Stimulated activated CD4-positive, alpha-beta T cell treated with anti-CD3 and anti-CD28 coated beads, Interleukin-1b, Interleukin-23, amount 100 ng/mL, for 4 hours (primary cell): ENCODE measurements at places on chromosomes 6 and 20.

DNA sequence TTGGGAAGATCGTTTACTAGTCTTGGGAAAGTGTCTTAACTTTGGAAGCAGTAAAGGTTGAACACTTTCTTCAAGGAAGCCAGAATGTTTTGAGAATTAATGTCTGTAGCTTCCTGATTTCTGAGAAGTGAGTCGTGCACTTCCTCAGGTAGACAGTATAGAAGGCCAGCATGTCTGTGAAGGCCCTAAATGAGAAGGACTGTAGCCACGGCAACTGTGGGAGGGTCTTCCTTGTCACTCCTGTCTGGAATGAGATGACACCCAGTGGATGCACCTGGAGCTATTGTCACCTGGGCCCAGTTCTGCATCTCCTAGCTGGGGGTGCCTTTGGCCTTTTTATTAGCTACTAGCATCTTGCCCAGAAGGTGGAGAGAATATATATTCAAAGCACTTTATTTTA is 8.8 kb downstream of the STX16 start:
- DNase-seq, result no peak

DNA sequence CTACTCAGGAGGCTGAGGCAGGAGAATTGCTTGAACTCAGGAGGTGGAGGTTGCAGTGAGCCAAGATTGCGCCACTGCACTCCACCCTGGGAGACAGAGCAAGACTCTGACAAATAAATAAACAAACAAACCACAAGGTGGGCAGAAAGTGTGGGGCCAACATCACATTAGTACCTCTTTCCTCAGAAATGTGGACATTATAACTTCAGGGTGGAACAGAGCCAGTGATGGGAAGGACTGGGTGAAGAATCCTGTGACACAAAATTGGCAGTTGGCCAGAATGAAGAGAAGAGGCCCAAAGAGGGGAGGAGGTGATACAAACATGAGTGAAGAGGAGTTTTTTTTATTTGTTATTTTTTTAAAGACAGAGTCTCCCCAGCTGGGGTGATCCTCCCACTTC is 50.6 kb downstream of the NUP153 start:
- no peak for DNase-seq

DNA sequence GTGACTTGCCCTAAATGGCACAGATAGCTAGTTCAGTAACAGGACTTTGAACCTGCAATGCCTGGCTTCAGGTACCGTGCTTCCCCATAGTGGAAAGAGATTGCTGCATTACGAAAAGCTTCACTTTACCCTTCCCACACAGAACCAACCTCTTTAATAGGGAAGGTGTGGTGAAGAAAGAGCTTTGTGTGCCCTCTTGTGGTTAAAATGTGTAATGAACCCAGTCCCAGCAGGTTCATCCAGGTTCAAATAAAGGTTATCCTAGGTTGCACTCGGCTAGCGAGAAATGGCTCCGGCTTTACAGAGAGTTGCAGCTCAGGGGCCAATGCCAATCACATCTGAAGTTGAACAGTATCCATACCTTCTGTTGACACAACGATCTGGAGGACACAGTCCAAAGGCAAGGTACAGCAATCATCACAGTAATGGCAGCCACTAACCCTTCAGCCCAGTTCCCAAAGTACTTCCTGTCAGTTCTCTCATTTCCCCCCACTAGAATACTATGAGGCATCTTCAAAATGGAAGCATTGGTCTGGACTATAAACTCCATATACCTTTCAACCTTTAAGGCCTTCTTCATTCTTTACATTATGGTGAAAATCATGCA is 3.0 kb downstream of the DEFB115 start:
- no peak for DNase-seq

- DNase-seq, result no peak
Measured at GRCh38 chr6:124868481-124868880, 93.8 kb upstream of the RNF217 start.

- no peak for DNase-seq
Measured at GRCh38 chr6:34285448-34286164, 36.8 kb upstream of the SMIM29 start.
